ENCODE measurements at places on chromosomes 2 and 18.

GRCh38 chr2:120368086-120368485 is 22.1 kb downstream of the INHBB start:
- DNase-seq = no peak

DNA sequence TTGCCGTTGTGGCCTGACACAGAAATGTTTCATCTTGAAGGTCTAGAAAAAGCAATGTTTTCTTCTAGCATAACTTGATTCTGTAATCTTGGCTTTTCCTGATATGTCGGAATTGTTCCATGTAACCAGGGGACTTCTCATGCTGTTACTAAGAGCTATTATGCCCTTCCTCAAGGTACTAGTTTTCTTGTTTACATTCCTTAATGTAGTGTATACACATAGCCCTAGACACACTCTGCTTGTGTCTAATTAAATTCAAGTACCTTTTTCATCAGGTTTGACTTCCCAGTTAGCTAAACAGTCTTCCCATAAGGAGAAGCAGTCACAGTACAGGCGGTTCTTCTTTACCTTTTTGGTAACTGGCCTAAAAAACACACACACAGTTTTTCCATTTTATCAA is 122.8 kb upstream of the MSH6 start:
- no peak for DNase-seq

- no peak for DNase-seq
These were observed 35.0 kb downstream of the ALPK2 start for GRCh38 chr18:58593938-58594337.

DNA sequence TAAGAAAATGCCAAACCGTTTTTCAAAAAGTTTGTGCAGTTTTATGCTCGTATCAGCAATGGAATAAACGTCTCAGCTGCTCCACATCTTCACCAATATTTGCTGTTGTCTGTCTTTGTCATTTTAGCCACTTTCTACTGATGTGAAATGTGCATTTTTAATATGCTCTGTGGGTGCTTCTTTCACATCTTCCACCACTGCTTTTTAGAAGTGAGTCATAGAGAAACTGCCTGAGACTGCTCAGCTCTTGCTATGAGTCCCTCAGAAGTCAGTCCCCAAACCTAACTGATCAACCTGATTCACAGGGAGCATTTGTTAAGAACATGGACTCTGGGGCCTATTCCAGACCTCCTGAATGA is 41.0 kb upstream of the EPC2 start:
- DNase-seq = no peak

DNA sequence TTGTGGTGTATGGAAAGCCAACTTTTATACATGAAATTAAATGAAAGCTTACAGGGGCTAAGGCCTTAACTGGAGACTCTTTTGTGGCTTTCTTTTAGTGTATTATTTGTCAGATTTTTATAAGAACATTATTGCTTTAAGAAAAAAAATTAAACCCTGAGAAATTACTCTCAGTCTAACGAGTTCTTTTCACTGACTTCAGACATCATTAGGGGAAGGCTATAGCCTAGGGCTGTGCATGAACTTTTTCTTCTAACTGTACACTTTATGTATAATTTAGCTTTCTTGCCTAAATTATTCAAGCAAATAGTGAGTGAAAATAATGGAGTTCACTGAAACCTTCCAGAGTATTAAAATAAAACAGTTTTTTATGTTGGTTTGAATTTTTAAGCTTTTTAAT is 151.1 kb upstream of the MEIS1 start:
- DNase-seq = no peak

DNA sequence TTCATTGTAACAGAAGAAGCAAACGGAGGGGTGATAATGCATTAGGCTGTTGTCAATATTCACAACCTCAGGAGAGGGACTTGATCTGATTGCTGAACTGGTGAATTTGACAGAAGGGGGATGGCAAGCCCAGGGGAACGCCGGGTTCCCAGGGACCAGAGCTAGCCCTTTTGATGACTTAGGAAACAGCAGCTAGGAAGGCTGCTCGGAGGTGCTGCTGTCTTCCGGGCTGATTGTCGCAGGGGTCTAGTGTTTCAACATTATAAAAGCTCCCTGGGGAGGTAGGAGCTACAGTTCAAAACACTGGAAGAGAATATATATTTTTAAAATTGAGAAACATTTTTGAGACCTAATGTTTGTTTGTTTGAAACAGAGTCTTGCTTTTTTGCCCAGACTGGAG is 47.3 kb downstream of the CD8B2 start:
- no peak for DNase-seq

- no peak for DNase-seq
These were observed 22.1 kb upstream of the CTDP1 start for GRCh38 chr18:79657342-79657996.

DNA sequence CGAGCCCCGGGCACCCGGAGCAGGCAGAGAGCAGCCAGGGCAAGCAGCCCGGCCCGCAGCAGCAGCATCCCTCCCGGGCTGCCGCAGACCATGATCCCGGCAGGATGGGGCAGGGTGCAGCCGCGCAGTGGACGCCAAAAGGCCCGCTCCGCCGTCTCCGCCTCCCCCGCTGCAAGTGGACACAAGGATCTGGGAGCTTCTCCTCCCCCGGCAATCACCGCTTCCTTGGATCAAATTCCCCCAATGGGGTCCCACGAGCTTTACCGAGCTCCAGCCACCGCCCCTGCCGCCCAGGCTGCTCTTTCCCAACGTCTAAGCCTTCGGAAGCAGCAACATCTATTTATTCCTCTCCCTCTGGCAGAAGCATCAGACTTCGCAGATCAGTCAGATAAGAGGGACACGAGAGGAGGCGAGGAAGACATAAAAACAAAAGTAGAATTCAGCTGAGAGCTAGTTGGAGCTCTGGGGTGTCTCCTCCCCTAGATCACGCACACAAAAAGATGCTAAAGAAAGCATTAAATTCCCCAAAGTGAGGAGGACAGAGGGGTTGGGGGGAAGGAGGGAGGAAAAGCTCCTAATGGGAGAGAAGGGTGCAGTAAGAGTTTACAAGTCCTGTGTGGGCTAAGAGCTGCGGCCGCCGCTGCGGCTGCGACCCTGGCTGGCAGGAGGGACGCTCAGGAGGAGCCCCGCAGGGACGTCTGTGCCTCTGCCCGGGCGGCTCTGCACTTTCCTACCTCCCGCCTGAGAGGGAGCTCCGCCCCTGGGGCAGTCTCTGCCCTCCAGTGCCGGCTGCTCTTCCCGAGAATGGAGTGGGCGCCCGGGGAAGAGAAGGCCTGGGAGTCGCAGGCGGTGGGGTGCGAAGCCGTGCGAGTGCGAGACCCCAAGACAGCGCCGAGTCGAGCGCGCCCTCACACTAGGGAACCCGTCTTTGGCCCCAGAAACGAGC is at the start of gene FRZB:
Gene FRZB, minus strand, starts transcription at position 177 of the 946 bp plus-strand sequence. Its CDS starts 85 bp downstream, at position 92.
- no peak for DNase-seq

DNA sequence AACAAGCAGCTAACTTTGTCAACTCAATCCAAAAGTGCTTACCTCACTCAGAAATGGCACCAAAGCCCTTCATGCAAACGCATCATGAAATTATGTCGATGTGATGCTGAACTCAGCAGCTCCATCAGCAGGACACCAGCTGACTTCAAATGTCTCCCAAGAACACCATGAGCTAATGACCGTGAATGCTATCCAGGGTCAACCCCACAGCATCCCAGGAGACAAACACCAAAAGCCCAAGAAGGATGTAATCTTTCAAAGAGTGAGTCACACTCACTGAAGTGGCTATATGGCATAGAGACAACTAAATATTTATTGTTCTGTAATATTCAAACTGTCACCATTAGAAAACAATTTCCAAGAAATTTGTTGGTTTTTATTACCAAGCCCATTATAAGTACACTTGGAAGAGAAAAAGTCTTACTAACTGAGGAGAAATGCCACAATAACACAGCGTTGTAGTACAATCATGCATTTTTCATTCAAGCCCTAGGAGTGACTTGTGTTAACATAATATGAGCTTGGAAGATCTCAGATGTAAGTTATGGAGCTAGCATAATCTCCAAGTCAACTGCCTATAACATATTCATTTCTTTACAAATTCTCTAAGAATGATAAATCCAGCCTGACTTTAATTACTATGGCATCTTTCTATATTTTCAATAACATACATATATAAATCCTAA is 165.0 kb upstream of the CCDC68 start:
- DNase-seq = no peak

- DNase-seq = no peak
These were observed 8.7 kb upstream of the METAP1D start for GRCh38 chr2:171991027-171991426.

DNA sequence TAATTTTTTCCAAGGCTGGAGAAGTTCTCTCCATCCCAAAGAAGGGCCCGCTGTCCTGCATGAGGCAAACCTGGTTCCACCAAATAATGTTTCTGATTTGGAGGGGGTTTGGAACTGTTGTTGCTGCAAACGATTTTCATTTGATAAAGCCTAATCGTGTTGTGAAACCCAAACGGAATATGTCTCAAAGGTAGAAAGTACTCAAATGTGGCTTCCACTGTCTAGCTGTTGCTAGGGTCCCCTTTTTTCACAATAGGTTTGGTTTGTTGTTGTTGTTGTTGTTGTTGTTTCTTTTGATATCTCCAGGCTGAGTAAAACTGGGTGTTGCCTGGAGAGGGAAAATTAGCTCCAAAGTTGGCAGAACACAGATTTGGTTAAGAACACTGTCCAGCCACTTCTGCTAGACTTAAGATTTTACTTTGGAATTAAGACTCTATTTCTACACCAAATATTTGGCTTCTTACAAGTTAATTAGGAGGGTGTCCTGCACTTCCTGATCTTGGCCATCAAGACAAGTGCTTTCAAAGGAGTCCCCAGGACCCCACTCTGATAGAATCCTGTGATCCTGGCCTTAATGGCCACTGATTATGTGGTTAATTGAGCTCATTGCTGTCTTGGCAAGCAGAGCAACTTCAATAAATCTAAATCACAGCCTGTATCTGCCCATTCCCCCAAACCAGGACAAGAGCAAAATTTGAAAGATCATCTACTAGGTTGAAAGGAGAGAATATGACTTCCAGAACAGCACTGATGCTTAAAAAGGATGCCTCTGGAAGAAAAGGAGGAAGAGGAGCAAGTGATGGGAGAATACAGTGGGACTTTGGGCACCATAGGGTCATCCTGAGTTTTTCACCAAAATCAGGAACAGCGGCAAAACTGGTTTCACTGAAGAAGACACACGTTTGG is 3.3 kb upstream of the HOXD13 start:
- no peak for DNase-seq

GRCh38 chr2:196086517-196087368 is 18.1 kb upstream of the DNAH7 start:
- DNase-seq = no peak

- DNase-seq = no peak
These were observed 676.7 kb upstream of the POU3F3 start for GRCh38 chr2:104177179-104177578.

GRCh38 chr2:145849466-145849865 is 1329.5 kb upstream of the ZEB2 start:
- DNase-seq = no peak

GRCh38 chr18:75221897-75222296 is 11.3 kb downstream of the TSHZ1 start:
- no peak for DNase-seq

DNA sequence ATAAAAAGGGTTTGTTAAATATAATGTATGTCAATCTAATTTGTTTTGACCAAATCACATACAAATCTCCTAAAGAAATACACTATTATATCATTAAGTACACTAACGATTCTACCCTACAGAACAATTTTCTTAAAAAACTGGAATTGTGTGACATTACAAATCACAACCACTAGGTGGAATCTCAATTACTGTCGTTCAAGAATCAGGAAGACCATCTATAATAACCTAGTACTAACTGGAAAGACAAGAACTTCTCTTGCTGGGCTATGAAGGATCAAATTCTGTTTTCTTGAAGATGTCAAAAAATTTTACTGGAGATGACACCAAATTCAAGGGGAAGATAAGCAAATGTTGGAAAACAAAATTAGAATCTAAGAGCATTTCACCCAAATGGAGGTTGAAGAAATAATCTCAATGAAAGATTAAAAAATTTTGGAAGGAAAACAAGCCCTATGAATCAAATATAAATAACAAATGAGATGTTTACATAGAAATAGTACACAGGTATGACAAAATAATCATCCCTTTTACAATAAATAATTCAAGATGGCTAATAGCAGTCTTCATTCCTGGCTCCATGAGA is 110.9 kb downstream of the STK39 start:
- DNase-seq = no peak

DNA sequence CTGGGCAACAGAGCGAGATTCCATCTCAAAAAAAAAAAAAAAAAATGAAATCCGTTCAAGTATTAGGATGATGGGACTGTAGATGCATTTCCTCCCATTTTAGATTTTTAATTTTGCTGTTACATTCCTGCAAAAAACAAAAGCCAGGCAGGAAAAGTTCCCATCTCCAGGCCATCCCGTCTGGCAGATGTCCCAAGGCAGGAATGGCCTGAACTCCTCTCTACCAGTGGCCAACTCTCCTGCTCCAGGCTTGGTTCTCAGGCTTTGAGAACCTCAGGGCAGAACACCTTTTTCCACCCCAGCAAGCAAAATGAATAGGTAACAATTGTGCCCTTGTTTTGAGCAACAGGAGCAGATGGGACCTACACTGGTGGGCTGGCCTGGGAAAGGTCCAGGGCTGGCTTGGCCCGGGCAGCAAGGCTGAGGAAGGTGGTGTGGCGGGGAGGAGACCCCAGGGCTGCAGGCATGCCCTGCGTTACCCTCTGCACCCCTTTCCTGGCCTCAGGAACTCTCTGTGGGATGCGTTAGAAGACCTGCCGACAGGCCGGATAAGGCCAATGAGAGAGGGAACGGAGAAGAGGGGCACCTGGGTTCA is 86.0 kb downstream of the FAM210A start:
- DNase-seq = no peak

DNA sequence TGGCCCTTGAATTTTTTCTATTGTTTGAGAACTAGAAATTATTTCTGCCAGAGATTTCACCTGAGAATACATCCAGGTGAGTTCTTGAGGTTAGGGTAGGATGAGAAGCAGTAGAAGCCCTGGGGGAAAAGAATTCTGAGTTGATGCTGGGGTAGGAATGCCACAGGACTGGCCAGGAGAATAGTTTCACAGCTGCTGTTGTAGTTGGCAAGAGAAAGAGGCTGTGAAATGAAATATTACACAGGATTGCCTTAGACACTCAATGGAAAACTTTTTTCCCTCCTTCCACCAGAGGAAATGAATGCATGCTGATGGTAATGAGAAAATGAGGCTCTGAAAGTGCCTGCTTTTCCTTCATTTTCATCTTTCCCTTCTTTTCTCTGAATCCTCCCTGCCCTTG is 54.6 kb downstream of the PRKCE start:
- DNase-seq = no peak

DNA sequence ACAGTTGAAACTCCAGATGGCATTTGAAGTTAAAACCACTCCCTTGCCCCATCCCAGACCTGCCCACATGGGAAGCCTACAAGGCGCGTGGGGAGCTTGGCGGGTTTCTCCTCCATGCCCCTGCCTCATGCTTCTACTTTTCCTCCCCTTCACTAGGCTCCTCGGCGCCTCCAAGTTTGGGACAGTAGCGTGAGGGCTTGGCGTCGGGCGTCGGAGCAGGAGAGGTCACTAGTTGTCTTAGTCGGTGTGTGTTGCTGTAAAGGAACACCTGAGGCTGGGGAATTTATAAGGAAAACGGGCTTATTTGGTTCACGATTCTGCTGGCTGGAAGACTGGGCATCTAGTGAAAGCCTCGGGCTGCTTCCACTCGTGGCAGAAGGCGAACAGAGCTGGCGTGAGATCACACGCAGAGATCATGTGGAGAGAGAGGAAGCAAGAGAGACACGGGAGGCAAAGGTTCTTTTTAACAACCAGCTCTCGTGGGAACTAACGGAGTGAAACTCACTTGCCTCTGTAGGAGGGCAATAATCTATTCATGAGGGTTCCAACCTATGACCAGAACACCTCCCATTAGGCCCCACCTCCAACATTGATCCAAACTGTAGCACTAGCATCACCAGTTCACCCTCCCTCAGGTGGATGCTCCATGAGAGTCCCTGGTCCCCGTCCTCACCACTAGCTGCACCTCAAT is 25.3 kb downstream of the ITM2C start:
- no peak for DNase-seq

All from CD4-positive, alpha-beta T cell treated with Interleukin-1 beta for 1 hour (primary cell).